NCI-H526 (cell line): ENCODE measurements at places on chromosomes 16 and 17.

DNA sequence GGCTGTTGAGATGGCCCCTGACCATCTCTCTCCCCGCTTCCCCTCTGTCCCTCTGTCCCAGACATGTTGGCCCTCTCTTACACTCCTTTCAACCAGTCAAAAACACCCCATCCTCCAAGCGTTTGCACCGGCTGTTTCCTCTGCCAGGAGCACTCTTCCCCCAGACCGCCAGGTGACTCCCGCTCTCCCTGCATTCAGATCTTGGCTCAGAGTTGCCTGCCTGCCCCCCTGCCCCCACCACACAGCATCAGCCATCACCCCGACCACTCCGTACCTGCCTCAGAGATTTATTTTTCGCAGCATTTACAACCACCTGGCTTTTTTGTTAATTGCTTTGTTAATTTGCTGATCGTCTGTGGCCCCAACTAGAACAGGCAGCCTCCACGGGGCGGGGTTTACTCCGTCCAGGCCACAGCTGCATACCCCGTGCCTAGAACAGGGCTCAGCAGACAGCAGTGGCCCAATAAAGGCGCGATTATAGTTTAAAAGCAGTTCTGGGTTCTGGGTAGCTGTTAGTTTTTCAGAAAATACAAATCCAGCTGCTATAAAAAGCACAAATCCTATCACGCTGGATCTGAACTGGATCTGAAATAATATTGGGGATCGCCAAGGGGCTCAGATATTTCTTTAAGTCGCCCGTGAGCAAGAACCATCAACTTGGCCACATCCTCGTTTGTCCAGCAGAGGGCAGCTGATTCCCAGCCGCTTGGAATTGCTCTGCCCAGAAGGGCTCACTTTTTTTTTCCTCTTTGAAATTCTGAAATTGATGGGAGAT lies 173.6 kb downstream of the IRF8 start:
- DNase-seq = peak; percentile 9

GRCh38 chr16:824194-824593 lies 23.7 kb upstream of the GNG13 start:
- DNase-seq = no peak

DNA sequence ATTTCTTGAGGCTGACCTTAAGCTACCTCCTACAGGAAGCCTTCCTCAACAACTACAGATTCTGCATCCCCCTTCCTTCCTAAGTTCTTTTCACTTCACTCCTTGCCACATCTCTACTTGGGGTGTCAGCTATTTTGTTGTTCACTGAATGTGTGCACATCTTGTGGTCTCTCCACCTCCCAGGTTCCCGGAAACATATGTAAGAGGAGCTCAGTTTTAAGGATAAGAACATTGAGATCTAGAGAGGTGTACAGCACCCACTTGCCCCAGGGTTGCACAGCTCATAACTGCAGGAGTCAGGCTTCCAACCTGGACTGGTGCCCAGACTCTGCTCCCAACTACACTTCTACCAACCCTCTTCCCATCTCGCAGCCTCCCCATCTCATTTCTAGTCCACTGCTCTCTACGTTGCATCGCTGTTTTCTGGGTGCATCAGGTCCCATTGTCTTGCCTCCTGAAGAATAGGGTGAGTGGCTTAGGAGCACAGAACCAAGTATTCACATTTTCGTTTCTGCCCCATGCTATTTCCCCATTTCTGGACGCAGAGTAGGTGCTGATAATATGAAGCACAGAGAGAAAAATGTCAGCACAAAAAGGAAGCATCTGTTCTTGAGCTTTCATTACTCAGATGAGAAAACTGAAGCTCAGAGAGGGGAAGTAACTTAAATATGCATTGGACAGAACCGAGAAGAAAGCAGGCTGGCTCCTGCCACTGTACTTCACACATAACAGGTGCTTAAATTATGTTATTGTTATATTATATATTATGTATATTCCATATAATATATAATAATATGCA lies 292.0 kb upstream of the CCL2 start:
- no peak for DNase-seq

DNA sequence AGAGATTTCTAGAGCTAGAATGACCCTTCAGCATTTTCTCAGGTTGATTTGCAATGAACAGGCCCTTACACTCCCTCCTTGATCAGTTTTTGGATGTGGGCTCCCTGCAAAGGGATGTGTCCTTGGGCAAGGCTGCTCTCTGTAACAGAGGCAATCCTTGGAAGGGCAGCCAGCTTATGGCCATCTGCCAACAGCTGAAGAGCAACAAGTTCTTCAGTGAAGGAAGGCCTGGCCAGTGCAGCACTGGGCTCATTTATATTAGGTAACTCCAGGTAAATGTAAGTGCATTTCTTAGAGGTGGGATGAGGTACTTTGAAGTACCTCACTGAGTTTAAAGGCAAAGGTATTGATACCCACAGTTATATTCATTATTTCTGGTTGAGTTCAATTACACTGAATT lies 114.3 kb upstream of the KCNJ16 start:
- no peak for DNase-seq

DNA sequence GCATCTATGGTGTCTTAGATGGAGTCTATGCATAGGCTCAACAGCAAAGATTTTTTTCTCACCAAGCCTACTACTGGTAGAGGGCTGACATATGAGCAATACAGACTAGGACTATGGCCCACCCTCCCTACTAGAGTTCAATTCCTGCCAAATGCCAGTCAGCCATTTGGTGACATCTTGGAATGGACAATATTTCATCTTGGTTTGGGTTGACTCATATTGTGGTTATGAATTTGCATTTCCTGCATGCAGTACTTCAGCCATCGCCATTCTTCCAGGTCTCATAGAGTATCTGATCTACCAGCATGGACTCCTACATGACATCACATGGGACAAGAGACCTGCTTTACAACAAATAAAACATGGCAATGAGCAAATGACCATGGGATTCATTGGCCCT lies 778.1 kb upstream of the SOX9 start:
- DNase-seq = no peak

GRCh38 chr17:20028443-20028842 lies 19.3 kb downstream of the SPECC1 start:
- no peak for DNase-seq

GRCh38 chr16:12904329-12904671 lies 2.9 kb downstream of the SHISA9 start:
- DNase-seq = no peak

- no peak for DNase-seq
These were observed 55.9 kb downstream of the MED13 start for GRCh38 chr17:62009220-62009619.

DNA sequence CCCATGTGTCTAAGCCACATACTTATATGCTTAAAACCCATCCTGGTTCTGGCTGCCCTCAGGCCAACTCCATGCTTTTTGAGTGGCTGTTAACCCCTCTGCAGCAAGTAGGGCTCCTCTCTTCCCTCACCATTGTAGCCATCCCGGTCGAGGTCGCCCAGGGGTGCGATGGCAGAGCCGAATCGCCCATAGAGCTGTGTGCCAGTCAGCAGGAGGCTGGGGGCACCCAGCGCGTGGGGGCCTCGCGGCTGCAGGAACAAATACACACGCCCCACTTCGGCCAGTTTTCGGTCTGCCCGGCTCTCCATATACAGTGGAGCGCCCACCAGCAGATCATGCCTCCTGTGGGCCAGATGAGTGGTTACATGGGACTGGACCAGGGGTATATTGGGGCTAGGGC lies 6.1 kb downstream of the ITGA2B start:
- DNase-seq = no peak

DNA sequence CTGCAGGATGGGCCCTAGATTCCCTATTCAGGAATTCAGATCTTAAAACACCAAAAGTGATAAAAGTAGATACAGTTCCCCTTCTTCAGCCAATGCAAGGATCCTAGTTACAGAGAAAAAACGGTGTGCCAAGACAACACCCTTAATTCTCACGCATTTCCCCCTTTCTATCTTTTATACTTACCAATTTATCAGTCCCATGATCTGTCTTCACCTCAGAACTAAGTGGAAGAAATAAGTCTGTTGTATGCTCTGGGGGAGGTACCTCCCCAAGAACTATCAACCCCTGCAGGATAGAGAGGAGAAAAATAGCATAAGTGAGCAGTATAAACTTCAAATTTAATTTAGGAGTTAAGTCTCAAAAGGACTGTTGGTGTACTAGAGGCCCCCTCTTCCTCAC lies 83.2 kb downstream of the STH start:
- no peak for DNase-seq

DNA sequence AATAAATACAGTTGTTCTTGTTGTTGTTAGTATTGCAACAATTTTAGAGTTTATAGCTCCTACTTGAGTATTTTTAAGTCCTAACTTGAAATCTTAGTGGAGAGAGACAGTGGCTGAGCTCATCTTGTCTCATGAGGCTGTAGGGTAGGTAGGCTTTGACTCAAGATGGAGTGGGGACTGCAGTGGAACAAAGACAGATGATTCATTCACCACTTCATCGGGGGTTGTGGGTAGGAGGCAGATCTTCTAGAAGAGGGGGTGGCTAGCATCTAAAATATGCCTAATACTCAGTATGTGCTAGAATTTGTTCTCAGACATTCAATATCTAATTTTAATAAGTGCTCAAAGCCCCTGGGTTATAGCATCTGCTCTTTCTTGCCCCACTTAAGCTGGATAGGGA lies 13.1 kb upstream of the MMD start:
- DNase-seq = no peak

GRCh38 chr17:11121341-11121985 lies 119.5 kb upstream of the SHISA6 start:
- no peak for DNase-seq

DNA sequence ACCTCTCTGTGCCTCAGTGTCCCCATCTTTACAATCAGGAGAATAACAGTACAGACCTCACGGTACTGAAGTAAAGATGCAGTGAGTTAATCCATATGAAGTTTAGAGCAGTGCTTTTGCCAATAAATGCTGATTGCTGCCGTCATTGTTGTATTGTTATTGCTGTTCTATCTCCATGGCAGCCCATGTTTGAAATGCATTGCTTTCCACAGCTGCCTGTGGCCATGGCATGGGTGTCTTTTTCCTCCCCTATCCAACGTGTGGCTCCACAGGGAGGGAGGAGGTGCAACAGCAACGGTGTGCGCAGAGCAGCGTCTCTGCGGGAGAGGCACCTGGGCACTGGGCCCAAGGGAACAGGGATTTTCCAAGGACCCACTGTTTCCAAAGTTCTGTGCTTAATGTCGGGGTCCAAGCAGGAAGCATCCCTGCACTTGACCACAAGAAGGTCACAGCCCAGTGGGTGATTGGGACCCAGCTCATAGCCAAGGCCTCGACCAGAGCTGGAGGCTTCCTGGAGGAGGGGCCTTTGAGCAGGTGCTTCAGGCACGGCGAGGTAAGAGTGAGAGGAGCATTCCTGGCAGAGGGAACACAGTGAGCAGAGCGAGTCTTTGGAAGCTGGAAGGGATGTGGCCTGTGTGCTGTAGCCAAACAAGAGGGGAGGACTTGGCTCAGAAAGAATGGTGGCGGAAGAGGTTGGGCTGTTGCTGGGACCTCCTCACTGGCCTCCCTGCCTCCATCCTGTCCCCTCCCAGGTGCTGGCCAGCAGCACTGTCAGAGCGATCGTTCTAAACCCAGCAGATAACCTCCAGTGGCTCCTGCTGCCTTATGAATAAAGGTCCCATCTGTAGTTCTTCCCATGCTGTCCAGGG lies 3.9 kb downstream of the RAI1 start:
- no peak for DNase-seq
